ENCODE measurements at places on chromosomes 5 and 9. TPM values are rescaled to one million over a fixed set of nuclear protein-coding genes. Genes with fewer than 3 reads are reported as not detected.
A peak's percentile ranks its signal among the peaks of the same experiment; 100 is the strongest.

Gene DMRT3
- not detected for total RNA-seq

Gene OBP2B
- not detected for total RNA-seq

Gene AUH
- total RNA-seq, result 47.7 TPM

Gene SUSD3
- total RNA-seq, result 3.6 TPM

GRCh38 chr9:93094658-93095204 is 1.3 kb upstream of the CARD19 start:
- peak; percentile 71 for DNase-seq
- peak overlapping the region; percentile 85 for H3K27ac ChIP-seq
- H3K4me3 ChIP-seq, result no peak overlapping the region
- no peaks in the 10 kb centered on the region for H3K36me3 ChIP-seq

GRCh38 chr9:120944434-120944843 is 17.8 kb upstream of the TRAF1 start:
- no peaks in the 10 kb centered on the region for H3K36me3 ChIP-seq
- DNase-seq, result no peak
- H3K4me1 ChIP-seq, result peaks cover 19% of the 10 kb centered on the region
- no peaks in the 10 kb centered on the region for H3K27me3 ChIP-seq

DNA sequence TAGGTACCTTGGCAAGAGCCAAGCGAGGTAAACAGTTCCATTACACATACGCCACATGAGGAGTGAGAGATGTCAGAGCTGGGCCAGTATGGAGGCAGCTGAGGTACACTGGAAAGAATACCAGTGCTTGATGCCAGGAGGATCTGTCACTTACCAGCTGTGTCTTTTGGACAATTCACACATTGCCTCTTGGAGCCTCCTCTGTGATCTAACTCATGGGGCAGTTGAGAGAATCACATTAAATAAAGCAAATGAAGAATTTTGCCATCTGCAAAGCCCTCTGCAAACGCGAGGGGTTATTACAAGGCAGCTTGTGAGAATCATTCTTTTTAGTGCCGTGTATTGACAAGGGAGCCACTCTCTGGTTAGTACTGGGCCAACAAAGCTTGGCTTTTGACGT is 429.7 kb upstream of the KLF4 start:
- no peaks in the 10 kb centered on the region for H3K27me3 ChIP-seq
- H3K4me1 ChIP-seq, result no peaks in the 10 kb centered on the region
- H3K36me3 ChIP-seq, result no peaks in the 10 kb centered on the region
- H3K4me3 ChIP-seq, result no peak overlapping the region
- DNase-seq, result no peak
- H3K27ac ChIP-seq, result no peak overlapping the region

DNA sequence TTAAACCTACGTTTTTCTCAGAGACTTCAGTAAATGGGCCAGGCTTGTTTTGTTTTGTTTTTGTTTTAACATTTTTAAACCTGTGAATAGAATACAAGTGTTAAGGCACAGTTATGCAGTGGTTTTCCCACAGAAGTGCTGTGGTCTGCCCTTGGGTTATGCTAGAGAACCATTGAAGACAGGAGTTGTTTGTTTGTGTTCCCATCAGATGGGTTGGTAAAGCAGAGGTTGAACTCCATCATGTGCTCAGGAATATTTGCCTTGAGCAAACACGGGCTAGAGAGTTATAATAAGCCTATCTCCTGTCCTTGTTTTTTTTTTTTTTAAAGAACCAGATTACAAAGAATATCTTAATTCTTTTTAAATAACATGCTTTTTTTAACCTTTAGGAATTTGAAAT is 28.5 kb downstream of the RHOBTB3 start:
- no peak overlapping the region for H3K4me3 ChIP-seq
- peaks cover 12% of the 10 kb centered on the region for H3K36me3 ChIP-seq
- H3K27me3 ChIP-seq, result no peaks in the 10 kb centered on the region

Measured in body of pancreas (tissue), 4 donors.